Fibroblast of lung (primary cell): ENCODE measurements at places on chromosomes 12 and 14.

- no peak overlapping the region for H3K4me3 ChIP-seq
- no peaks in the 10 kb centered on the region for H3K36me3 ChIP-seq
- peaks cover 6% of the 10 kb centered on the region for H3K4me1 ChIP-seq
- DNase-seq, result no peak
- no peak overlapping the region for H3K27ac ChIP-seq
- H3K27me3 ChIP-seq, result no peaks in the 10 kb centered on the region
Observed at GRCh38 chr12:110565894-110566871, 16.9 kb downstream of the PPTC7 start.

DNA sequence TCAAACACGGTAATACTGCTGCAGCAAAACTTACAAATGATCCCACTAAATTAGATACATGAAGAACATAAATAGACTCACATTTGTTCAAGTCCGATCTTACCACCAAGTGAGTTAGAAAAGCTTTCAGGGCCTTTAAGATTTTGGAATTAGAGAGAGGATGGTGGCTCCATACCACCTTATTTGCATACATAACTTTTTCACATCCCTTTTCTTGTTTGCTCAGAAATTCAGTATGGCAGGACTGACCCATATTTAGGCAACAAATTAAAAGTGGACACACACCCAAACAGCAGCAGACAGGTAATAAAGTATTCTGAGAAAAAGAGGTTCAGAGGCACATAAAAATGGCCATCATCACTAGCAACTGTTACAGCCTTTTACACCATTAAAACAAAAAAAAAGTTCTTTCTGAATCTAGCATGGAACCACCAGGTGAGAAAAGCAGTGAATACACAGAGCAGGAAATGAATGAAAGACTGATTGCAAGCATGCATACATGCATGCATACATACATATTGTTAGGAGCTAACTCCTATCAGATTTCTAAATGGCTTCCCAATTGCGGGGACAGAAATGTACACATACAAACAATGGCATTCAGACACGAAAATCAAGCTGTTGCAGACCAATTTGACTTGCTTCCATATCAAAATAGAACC is 23.3 kb downstream of the STXBP6 start:
- no peaks in the 10 kb centered on the region for H3K27me3 ChIP-seq
- no peak for DNase-seq
- no peaks in the 10 kb centered on the region for H3K36me3 ChIP-seq
- no peaks in the 10 kb centered on the region for H3K4me1 ChIP-seq
- H3K27ac ChIP-seq, result no peak overlapping the region

- DNase-seq, result peak; percentile 88
- H3K4me3 ChIP-seq, result peak within 1 kb of the TSS; percentile 68
- H3K36me3 ChIP-seq, result no peaks in the 10 kb centered on the region
- no peaks in the 10 kb centered on the region for H3K4me1 ChIP-seq
- no peaks in the 10 kb centered on the region for H3K27me3 ChIP-seq
Observed at GRCh38 chr12:113422030-113422885, at the start of gene SDSL. TSS of gene SDSL (plus strand) at chr12:113422380. CDS start at chr12:113427983, 5,603 bp downstream.

GRCh38 chr12:26396402-26396801 is 201.0 kb downstream of the SSPN start:
- no peak overlapping the region for H3K27ac ChIP-seq
- no peaks in the 10 kb centered on the region for H3K27me3 ChIP-seq
- no peaks in the 10 kb centered on the region for H3K4me1 ChIP-seq
- no peak for DNase-seq

DNA sequence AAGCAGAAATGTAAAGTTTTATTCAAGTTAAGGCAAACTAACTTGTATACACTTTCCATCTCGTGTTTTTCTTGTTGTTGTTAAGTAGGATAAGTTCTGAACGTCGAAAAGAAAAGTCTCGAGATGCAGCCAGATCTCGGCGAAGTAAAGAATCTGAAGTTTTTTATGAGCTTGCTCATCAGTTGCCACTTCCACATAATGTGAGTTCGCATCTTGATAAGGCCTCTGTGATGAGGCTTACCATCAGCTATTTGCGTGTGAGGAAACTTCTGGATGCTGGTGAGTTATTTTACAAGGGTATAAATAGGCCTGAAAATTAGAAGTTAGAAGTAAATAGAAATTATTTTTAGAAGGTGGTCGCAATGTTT is 25.0 kb downstream of the HIF1A start:
- H3K4me3 ChIP-seq, result no peak overlapping the region
- H3K4me1 ChIP-seq, result no peaks in the 10 kb centered on the region
- DNase-seq, result no peak
- H3K36me3 ChIP-seq, result peaks cover 1% of the 10 kb centered on the region
- H3K27me3 ChIP-seq, result no peaks in the 10 kb centered on the region

DNA sequence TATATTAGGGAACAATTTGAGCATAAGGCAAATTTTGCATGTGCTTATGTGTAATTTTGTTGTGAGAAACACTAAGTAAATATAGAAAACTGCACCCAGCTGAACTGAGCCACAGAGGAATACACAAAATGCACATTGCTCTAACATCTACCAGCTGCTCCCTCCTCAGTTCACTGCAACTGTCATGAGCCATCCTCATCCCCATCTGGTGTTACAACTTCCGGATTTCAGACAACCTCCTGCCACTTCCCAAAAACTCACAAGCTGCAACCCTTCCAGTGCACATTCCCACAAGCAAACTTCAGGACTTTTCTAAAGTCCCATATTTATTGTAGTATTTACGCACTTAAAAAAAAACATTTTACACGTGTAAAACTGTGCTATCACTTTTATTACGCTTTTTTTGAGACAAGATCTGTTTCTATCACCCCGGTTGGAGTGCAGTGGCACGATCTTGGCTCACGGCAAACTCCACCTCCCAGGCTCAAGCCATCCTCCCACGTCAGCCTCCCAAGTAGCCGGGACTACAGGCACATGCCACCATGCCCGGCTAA is 169.1 kb upstream of the TBX3 start:
- H3K27me3 ChIP-seq, result no peaks in the 10 kb centered on the region
- no peaks in the 10 kb centered on the region for H3K36me3 ChIP-seq
- no peak overlapping the region for H3K4me3 ChIP-seq
- H3K4me1 ChIP-seq, result peaks cover 9% of the 10 kb centered on the region
- H3K27ac ChIP-seq, result no peak overlapping the region

GRCh38 chr14:46653031-46653755 is 1.6 kb upstream of the RPL10L start:
- no peak for DNase-seq
- H3K4me3 ChIP-seq, result no peak overlapping the region
- no peaks in the 10 kb centered on the region for H3K4me1 ChIP-seq
- no peaks in the 10 kb centered on the region for H3K36me3 ChIP-seq
- H3K27ac ChIP-seq, result no peak overlapping the region
